GM13977 (cell line): ENCODE measurements at places on chromosomes 5 and 9.
A peak's percentile ranks its signal among the peaks of the same experiment; 100 is the strongest.

GRCh38 chr5:103445426-103446035 is 117.1 kb downstream of the NUDT12 start:
- no peak for DNase-seq

- DNase-seq = no peak
These were observed 142.1 kb upstream of the ADAMTSL1 start for GRCh38 chr9:18331808-18332209.

- DNase-seq = no peak
These were observed 35.5 kb upstream of the EMB start for GRCh38 chr5:50476549-50476948.

- DNase-seq = no peak
These were observed 355.9 kb downstream of the PRELID2 start for GRCh38 chr5:145479271-145479670.

- no peak for DNase-seq
These were observed 19.9 kb downstream of the LHX3 start for GRCh38 chr9:136185066-136185465.

- DNase-seq = no peak
These were observed 238.1 kb downstream of the SPOCK1 start for GRCh38 chr5:137260820-137261695.

GRCh38 chr5:154646745-154647113 is 108.4 kb upstream of the LARP1 start:
- no peak for DNase-seq

DNA sequence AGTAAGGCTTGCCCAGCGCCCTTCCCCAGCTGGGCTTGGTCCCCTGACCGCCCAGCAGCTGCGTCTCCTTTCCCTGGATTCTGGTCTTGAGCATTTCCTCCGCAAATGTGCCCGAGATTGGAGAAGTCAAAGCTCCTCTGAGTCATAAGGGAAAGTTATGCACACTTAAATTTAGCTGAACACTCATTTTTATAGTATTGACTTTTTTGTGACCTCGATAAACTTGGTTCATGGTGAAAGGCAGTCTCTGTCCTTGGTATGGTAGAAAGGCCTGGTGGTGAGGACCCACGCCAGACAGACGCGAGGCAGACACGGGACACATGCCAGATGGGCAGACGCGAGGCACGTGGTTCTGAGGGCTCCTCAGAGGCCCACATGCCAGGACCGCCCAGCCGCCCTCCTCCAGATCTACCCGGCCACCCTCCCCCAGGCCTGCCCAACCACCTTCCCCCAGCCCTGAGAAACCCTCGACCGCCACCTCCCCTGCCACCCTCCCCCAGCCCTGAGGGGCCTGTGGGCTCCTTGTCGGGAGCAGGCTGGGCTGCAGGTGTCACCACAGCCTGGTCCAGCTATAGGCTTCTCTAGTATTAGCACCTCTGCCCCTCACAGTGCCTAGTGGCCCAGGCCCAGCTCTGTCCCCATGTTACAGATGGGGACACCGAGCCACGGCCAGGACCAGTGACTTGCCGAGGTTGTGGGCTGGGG is 60.9 kb upstream of the CACNA1B start:
- peak; percentile 79 for DNase-seq

- no peak for DNase-seq
These were observed 31.2 kb upstream of the CLPTM1L start for GRCh38 chr5:1375871-1376810.

GRCh38 chr5:33764786-33765185 is 127.0 kb downstream of the ADAMTS12 start:
- no peak for DNase-seq

DNA sequence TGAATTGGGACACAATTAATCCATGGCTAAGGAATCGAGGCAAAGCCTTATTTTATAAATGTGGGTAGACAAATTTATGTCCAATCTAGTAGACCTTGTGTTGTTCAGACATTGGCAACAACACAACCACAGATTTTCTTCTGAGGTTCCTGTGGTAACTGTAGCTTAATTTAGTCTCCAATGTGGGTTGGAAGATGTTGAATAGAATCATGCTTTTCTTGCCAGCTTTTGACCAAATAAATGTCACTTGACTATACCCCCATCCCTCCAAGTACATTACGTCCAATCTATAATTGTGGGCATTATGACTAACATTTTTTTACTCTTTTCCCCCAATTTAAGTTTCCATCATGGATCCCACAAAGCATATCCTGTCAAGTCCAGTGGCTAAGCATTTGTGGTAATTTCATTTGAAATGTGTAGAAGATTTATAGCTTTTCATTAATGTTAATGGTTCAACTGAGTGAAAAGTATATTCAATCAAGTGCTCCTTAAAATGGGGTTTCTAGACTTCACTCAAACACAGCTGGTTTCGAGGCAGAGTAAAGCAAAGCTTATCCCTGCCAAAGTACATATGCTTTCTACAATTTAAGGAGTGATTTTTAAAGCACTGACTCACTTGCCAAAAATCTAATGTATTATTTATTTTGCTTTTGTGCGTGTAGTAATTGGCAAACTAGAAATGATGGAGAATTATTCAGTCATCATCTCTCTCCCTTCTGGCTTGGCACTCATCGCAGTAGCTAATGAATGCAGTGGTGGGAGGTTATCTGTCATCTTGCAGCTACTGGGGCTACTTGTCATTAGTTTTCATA is 141.8 kb downstream of the FAM174A start:
- DNase-seq = no peak

GRCh38 chr5:99773290-99773689 is 761.9 kb upstream of the FAM174A start:
- DNase-seq = no peak

GRCh38 chr9:3138231-3139229 is 294.6 kb upstream of the PUM3 start:
- no peak for DNase-seq

DNA sequence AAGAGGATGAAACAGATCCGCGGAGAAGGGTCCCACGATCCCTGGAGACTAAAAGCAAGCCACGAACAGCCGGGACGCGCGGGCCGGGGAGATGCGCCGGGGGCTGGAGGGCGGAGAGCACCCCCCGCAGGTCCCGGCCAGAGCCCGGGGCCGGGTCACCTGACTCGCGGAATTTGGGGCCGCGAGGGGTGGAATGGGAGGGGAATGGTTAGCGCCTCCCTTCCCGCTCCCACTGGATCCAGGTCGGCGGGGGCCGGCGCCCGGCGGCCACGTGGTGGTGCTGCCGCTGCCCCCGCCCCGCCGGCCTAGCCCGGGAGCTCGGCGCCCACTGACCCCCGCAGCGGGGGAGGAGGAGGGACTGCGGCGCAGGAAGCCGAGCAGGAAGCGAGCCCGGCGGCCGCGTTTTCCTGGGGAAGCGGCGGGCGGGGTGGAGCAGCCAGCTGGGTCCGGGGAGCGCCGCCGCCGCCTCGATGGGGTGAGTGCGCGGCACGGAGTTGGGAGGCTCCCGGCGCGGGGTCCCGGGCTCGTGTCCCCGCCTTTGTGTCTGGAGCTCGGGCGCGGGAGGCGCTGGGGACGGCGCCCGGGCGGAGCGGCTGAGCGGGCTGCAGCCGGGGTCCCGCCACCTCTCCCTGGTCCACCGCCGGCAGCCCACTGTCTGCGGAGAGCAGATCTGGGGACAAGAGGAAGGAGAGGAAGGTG is at the start of gene RAI14:
Gene RAI14, plus strand, starts transcription at position 328 of the 699 bp plus-strand sequence. CDS start 30,592 bp downstream, outside the sequence.
- peak; percentile 56 for DNase-seq

GRCh38 chr9:27540502-27540901 is 10.9 kb upstream of the MOB3B start:
- DNase-seq = no peak

DNA sequence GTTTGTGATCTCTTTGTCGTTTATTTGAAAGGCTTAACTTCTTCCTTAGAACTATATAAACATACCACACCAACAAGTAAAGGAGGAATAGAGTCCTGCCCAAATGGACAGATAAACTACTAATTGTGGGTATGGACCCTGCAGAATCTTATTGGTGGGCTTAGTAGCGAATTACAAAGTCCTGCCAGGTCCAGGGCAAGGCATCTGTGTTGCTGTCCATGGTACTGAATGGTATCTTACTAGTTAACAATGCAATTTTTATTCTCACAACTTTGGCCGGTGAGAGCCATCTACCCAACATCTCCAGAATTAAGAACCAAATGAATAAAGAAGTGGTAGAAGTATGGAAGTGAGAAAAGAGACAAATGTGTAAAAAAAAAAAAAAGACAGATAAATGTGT is 1782.4 kb upstream of the WWC1 start:
- DNase-seq = no peak

DNA sequence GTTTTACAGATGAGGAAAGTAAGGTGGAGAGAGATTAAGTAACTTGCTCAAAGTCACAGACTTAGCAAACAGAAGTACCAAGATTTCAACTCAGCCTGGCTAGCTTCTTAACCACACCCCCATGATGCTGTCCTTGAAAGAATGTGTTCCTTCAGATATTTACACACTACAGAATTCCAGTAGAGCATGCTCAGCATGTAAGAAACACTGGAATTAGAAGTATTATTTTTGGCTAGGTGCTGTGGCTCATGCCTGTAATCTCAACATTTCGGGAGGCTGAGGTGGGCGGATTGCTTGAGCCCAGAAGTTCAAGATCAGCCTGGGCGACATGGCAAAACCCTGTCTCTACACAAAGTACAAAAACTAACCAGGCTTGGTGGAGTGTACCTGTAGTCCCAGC is 142.4 kb downstream of the EDIL3 start:
- DNase-seq = no peak

DNA sequence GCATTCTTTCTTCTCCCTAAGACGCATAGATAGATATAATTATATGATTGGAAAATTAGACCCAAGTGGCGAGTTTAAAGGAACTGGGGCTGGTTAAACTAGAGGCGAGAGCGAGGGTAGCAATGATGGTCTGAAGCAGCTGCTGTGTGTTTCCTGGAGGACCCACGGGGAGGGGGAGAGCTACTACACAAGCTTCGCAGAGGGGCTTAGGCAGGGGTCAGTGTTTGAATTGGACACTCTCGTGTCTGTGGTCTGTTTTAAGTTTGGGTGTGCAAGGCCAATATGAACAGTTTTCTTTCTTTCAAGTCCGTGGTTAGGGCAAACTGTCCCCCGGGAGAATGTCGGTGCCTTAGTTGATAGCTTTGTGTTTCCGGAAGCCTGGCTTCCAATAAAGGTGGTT is 43.1 kb downstream of the PDZD2 start:
- no peak for DNase-seq

GRCh38 chr5:53997736-53998627 is 312.4 kb downstream of the ARL15 start:
- no peak for DNase-seq

DNA sequence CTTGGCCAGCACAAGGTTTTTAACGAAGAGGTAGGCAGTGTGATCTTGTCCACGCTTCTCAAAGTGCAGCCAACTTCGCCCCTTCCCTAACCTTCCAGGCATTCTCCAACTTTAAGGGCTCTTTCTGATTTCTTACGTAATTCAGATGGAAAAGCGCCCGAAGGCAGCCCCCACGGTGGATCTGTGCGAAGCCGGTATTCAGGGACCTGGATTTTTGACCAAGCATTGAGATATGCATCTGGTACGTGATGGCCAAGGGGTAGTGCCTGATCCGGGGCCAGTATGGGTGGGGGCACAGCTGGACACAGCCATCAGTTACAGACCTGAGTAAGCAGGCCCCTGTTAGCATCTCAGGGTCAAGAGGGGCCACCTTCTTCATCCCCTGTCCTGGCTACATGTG is 80.0 kb downstream of the AMBP start:
- DNase-seq = no peak

- no peak for DNase-seq
These were observed 296.9 kb downstream of the MSX2 start for GRCh38 chr5:175021321-175021720.

DNA sequence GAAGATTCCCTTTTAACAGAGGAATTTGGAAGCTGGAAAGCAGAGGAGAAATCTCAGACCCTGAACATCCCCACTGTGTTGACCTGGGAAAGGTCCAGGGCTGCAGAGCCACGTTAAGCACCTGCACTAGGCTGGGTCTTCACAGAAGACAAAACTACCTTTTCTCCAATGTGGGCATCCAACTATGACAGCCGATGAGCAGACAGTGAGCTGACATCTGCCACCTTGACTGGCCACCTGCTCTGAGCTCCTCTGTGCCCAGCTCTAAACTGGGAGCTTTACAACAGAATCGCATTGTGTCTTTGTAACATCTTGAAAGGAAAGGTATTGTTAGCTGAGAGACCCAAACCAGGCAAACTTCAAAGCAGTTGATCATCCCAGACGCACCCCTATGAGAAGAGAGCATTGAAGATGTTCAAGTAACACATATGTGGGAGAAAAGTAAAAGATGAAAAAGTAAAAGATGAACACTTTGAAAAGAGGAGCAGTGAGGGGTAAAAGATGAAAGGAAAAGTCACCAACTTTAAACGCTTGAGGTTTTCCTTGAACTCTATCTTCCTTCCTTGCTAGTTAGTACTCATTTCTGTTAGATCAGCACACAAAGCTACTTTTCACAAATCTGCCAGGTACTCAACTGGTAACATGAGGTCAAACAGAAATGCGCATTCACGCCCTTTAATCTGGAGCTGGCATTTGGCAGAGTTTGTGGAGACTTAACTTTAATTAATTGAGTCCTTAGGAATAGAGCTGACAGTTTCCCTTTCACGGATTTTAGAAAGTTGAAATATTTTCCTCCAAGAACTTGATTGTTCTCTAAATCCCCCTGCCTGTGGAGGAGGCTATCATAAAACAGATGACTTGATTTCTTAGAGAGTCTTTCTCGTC is 53.2 kb upstream of the CTXN3 start:
- DNase-seq = no peak

DNA sequence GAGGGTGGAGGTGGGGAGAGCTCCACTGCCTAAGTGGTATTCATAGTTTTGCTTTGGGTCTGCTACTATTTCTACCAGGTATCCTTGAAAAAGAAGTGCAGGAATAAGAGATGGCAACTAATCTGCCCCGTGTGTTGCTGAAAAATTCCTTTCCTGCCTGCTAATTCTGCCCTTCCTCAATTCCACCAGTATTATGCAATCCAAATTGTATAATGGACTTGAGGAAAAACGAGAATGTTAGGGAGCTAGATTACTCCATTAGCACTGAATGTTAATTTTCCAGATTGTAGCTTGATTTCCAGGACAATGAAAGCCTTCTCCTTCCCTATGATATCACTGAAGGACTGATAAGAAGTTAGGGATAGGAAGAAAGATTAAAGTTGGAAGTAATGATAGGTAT is 16.9 kb downstream of the ADAM19 start:
- no peak for DNase-seq

DNA sequence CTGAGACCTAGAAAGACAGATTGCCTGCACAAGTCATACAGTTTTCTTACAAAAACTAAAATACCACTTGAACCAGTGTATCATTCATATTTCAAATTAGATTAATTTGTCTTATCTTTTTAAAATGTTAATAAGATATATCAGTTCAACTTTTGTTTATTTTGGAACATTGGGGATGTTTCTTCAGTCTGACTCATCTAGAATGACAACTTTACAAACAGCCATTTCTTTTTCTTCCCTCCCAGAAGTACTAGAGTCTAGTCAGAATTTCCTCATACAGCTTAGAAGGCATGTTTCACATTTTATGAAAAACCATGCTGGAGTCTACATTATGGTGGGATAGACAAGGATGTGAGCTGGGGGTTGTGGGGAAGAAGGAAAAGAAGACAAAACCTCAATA is 262.5 kb downstream of the NFIB start:
- no peak for DNase-seq
